Dermis blood vessel endothelial cell (primary cell): ENCODE measurements at places on chromosomes 12 and 14. TPM values are rescaled to one million over a fixed set of nuclear protein-coding genes. Genes with fewer than 3 reads are reported as not detected.

Gene TAS2R19
- 4.0 and 9.2 TPM in 2 replicates for total RNA-seq

Gene CLEC1B
- not detected in 2 replicates for total RNA-seq

Gene HELB
- 4.1 and 4.4 TPM in 2 replicates for total RNA-seq

- no peak for DNase-seq
These were observed 81.0 kb downstream of the KTN1 start for GRCh38 chr14:55661029-55661428.

- DNase-seq, result no peak
These were observed 59.6 kb upstream of the CPSF6 start for GRCh38 chr12:69179786-69180185.

DNA sequence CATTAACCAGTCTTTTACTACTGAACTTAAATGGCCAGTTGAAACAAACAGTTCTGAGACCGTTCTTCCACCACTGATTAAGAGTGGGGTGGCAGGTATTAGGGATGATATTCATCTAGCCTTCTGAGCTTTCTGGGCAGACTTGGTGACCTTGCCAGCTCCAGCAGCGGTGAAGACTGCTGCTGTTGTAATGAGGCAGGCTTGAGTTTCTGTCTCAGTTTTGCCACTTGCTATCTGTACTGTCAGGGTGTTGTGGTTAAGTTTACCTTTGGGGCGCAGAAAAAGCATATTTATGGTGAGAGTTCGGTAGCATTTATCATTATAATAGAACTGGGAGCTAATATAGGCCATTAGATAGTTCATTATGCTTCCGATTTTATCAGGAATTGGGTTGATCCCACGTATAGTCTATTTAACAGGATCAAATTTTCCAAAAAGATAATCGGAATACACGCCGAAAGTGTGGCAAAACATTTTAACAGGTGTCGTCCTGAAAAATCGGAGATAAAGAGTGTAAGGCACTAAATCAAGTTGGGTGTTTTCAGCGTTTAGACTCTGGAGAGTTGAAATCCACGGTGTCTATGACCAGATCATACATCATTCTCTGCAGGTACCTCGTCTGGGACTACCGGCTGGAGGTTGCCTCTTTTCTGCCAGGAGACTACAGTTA, 688 bp upstream of the NECAP1 start:
- peak; percentile 17 for DNase-seq

- DNase-seq, result peak; percentile 80
These were observed 63.2 kb downstream of the ERGIC2 start for GRCh38 chr12:29317556-29318363.

GRCh38 chr14:73976125-73976524, 26.0 kb downstream of the COQ6 start:
- DNase-seq, result no peak

Gene TFCP2
- total RNA-seq, result 10.9 and 20.8 TPM in 2 replicates

Gene LPAR5
- not detected in 2 replicates for total RNA-seq

- DNase-seq, result peak; percentile 81
These were observed 63.6 kb upstream of the DLK1 start for GRCh38 chr14:100662879-100663760.

- DNase-seq, result peak; percentile 59
These were observed 5.6 kb upstream of the JAG2 start for GRCh38 chr14:105173901-105174894.

- peak; percentile 82 for DNase-seq
These were observed 30.1 kb downstream of the NRDE2 start for GRCh38 chr14:90301668-90302090.

Gene C12orf50
- total RNA-seq, result not detected in 2 replicates

DNA sequence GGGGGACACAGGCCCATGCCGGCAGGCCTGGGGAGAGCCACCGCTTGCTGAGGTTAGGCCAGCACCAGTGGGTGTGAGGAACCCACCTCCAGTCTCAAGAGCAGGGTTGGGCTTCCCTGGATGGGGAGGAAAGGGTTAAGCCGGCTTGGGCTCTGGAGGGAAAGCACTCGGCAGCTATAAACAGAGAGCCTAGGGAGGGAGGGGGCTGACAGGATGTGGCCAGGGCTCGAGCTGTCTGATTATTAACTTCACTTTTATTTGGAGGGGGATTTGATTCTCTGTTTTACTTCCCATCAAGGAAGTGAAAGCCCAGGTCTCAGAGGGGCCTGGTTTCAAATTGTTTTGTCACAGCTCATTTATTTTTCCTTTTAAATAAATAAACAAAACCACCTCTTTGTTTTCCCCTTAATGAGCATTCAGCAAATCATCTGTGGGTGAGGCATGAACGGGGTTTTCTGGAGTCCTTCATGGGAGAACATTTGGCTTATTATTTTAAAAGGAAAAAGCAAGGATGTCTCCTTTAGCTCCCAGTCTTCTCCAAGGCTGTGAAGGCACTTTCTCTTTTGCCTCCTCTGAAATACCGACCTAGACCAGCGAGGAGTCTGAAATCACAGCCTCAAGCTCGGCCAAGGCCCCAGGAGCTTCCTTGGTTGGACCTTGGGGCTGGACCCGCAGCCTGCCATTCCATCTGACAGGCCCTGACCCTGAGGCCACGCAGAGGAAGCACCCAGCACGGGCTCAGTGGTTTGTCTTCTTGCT, 21.9 kb upstream of the ZFP36L1 start:
- peak; percentile 69 for DNase-seq

- DNase-seq, result no peak
These were observed 80.7 kb upstream of the METAP2 start for GRCh38 chr12:95393191-95393790.

- DNase-seq, result peak; percentile 42
These were observed 14.6 kb downstream of the RAPGEF3 start for GRCh38 chr12:47744005-47744651.

- DNase-seq, result peak; percentile 51
These were observed 14.8 kb upstream of the OR6J1 start for GRCh38 chr14:22658946-22659345.

Gene CLEC6A
- not detected in 2 replicates for total RNA-seq

Gene IL22
- total RNA-seq, result not detected in 2 replicates

DNA sequence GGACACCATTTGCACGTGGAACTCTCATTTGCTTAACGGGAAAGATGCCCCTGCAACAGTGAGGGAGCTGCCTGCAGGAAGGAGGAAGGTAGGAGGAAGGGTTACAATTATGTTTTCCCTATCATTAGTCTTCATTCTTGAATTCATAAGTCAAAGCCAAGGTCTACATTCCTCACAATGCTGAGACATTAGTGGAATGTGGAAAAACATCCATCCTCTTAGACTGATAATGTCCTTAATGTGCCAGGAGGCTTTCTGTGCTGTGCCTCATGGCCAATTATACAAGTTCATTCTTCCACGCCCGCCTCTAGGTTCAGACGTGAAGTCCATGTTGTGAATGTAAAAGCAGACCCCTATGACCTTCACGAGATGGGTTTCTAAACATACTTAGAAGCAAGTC, 1212.4 kb upstream of the TMEM132C start:
- DNase-seq, result no peak

DNA sequence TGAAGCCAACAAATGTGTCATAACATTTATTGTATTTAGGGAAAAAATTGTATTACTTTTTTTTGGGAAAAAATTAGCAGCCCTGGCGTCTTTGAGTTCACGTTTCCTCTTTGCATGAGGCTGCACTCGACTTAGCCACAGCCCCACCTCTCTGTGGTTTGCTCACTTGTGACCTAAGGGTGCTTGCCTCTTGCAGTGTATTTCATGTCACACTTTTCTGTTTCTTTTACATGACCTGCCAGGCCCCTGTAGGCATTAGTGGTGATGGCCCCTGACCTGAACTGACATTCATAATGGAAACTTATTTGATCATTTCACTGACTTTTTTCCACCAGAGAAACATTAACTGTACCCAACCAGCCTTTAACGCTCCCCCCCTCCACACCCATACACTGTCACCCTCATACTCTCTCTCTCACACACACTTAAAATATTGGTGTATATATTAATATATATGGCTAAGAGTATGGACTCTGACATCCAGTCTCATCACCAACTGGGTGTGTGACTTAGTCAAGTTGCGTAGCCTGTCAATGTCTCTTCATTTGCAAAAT, 122.9 kb downstream of the PRKCH start:
- DNase-seq, result no peak

DNA sequence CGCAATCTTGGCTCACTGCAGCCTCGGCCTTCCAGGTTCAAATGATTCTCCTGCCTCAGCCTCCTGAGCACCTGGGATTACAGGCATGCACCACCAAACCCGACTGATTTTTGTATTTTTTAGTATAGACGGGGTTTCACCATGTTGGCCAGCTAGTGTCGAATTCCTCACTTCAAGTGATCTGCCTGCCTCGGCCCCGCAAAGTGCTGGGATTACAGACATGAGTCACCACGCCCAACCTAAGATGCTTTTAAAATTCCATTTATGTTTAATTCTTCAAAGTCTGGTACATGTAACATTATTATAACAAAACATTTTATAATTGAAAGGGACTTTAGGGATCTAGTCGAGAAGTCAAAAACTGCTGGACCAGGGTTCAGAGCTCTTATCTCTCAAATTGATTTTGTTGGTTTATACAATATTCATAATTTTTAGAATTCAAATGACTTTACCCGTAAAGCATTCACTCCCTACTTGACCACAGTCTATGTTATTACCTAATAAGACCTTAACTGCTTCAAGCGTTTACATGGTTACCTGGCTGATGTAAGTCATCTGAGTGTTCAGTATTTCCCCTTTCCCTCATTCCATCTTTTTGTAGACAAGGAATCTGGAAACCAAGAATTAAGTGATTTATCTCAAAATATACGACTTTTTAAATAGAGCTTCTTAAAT, 28.2 kb downstream of the RAP1B start:
- no peak for DNase-seq

GRCh38 chr12:128018067-128018466, 248.9 kb upstream of the TMEM132C start:
- DNase-seq, result no peak

DNA sequence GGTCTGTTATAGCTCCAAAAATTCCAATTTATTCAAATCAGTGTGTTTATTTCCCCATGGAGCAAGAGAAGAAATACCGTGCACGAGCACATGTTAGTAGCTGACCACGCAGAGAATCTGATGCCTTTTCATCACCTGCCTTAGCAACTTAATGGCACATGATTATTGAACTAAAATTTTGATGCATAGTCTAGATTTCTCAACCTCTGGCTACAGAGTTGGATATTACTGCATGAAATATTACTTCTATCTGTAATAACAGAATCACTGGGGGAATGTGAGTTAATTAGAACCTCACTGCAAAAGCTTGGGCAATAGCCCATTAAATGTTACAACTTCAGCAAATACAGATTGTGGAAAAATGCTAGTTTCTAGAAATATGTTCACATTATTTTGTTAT, 335.8 kb downstream of the FLRT2 start:
- DNase-seq, result no peak

DNA sequence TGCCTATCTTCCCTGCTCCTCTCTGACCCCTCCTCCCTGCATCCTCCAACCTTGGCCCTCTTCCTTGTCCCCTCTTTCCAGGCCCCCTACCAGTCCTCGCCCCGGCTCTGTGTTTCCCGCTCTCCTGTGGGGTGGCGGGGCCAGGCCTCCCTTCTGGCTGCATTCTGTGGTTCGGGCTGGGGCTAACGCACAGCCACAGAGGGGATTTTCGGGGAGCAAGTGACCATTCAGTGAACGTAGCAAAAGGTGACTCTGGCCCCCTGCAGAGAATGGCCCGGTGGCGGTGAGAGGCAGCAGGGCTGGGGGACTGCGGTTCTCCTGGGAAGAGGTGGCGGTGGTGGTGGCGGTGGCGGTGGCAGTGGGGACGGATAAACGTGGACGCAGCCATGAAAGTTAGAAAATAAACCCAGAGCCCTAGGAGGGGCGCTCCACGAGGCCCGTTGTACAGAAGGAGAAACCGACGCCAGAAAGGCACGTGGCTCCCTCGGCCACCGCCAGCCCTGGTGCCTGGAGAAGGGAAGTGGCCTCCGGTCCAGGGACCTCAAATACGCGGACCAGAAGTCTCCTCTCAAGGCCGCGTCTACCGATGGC, 269.6 kb downstream of the ADGRD1 start:
- DNase-seq, result no peak

GRCh38 chr14:104403421-104404220, 175.9 kb upstream of the C14orf180 start:
- no peak for DNase-seq

DNA sequence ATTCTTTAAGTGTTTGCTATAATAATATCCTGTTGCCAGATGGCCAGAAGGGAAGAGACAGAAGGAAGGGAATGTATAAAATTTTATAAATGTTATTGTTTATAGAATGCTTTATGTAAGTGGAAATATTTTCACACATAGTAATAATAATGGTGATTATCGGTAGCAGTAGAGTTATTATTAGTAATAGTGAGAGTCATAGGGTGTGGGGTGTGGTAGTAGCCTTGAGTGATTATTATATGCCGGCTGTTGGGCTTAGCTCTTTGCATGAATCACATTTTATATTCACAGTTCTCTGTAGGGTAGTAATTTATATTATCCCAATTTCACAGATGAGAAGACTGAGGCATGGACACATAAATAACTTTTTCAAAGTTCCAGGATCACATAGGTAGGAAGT, 391.4 kb downstream of the C12orf75 start:
- no peak for DNase-seq

DNA sequence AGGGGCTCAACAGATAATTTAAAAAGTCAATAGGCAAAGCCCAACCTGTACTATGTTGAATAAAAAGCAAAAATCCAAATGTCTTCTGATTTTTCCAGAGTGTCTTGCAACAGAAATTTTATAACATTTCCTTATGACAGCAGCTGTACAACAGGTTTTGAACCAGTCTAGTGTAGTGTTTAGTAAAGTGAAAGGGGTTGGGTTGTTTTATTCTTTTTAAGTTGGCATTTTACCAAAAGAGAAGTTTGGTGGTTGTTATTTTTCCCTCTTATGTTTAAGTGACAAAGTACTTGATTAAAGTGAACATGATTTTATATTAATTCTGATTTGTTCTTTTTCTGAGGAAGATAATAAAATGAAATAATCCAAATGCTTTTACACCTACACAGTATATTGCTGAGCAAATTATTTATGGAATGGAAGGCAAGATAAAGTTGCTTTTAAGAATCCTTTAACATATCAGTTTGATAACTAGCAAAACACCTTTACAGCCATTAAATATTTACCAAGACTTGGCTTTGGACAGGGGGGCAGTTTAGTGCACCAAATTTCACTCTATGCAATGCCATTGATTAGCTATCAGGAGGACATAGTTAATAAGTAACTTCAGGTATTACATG, 128.9 kb downstream of the FOXA1 start:
- DNase-seq, result no peak

GRCh38 chr12:131459773-131460365, 251.0 kb upstream of the SFSWAP start:
- DNase-seq, result no peak

DNA sequence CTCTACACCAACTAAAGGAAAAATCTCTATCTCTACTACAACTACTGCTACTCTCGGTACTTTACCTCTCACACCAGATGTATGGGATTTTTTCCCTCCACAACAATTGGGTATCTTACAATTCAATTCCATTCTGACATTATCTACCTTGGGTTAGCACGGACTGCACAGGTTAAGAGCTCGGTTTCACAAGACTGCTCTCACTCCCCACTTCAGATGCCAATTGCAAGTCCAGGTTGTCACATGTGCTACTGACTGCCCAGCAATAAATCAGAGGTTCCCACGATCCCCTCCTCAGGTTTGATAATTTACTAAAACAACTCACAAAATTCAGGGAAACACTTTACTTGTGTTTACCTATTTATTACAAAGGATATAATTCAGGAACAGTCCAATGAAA, 58.0 kb downstream of the OVCH1 start:
- no peak for DNase-seq

GRCh38 chr14:99272899-99273765, 1.1 kb upstream of the BCL11B start:
- peak; percentile 28 for DNase-seq
